Stimulated activated CD8-positive, alpha-beta memory T cell treated with anti-CD3 and anti-CD28 coated beads, Interleukin-2, amount 100 ng/mL, for 1 hour (primary cell): ENCODE measurements at places on chromosomes 7 and 10.

- no peak for DNase-seq
Measured at GRCh38 chr10:51667678-51668335, 31.6 kb downstream of the CSTF2T start.

- no peak for DNase-seq
Measured at GRCh38 chr10:111275091-111275490, 198.3 kb downstream of the ADRA2A start.

DNA sequence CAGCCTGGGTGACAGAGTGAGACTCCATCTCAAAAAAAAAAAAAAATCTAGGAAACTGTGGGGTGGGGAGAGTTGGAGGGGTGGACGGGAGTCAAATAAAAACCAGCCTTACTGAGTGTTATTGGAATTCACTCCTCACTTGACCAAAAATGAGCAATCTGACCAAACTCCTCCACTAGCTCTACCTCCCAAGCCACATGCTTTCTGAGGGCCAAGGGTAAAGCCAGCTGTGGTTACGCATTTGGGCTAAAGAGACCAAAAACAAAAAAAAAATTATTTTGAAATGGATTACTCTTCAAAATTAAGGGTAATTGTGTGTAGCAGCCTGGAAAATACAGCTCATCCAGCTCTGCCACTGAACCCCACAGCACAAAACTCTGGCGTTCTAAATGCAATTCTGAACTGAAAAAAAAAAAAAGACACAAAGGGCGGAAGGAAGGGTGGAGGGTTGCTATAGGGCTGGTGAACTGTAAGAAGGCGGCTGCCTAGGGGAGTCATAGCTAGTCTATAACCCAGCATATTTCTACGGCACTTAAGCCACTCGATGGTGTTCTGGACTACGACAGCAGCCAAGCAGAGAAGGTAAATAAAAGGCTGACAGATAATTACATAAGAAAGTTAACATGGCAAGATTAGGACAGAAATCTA lies 7.8 kb downstream of the ELMO1 start:
- DNase-seq, result no peak

GRCh38 chr7:52107355-52107754 lies 790.7 kb upstream of the COBL start:
- no peak for DNase-seq

DNA sequence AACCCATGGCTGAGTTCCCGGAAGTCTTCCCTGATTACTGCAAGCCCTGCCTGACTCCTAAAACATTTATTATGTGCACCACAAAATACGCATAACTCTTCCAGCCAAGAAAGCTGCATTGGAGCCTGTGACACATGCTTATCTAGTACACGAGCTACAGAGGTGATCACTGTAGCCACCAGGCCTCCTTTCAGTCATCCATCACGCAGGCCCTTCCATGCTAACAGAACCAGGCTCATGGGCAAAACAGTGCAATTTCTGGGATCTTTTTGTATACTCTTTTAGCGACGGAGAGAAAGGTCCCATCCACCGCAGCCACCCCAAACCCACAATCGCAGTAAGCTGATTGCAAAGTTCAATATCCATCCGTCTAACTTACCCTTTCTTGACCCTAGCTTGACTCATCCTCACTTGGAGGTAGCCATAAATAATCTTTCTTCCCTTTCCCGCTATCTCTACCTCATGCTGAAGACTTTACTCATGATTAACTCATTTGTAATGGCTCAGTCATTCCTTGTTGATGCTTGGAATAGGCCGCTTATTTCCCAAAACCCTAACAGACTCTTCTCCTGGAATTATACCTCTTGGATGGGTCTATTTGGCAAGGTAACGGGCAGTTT lies 1203.5 kb downstream of the TYW1 start:
- DNase-seq, result no peak

DNA sequence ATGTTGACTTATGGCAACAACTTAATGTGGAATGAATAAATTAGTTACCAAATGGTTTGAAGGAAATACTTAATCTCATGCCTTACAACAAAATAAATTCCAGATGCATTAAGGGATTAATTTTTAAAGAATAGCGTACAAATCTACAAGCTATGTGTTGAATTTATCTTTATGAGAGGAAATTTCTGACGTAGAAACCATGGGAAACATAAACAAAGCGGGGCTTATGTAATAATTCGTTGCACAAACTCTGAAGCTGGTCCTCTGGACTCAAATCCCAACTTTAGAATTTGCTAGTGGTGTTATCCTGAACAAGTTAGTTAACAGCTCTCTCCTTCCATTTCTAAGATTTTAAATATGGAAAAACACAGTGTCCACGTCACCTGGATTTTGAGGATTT lies 137.4 kb upstream of the CALCR start:
- no peak for DNase-seq

- DNase-seq, result no peak
Measured at GRCh38 chr10:70432561-70433263, 8.8 kb downstream of the NODAL start.

DNA sequence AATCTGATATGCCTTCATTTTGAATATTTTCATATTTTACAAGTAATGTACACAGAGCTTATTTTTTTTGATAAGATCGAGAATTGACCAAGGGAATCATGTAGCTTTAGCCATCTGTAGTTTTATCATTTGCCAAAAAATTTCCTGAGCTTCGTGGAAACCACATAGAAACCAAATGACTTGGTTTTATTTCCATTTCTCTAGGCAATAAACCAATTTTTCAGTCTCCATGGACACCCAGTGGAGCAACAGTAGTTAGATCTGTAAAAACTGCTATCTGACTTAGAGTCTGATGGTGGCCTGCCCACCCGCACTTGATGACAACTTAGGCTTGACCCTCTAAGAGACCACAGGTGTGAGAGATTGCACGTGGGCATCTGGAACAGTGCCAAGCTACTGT lies 127.8 kb upstream of the CDK6 start:
- DNase-seq, result no peak

DNA sequence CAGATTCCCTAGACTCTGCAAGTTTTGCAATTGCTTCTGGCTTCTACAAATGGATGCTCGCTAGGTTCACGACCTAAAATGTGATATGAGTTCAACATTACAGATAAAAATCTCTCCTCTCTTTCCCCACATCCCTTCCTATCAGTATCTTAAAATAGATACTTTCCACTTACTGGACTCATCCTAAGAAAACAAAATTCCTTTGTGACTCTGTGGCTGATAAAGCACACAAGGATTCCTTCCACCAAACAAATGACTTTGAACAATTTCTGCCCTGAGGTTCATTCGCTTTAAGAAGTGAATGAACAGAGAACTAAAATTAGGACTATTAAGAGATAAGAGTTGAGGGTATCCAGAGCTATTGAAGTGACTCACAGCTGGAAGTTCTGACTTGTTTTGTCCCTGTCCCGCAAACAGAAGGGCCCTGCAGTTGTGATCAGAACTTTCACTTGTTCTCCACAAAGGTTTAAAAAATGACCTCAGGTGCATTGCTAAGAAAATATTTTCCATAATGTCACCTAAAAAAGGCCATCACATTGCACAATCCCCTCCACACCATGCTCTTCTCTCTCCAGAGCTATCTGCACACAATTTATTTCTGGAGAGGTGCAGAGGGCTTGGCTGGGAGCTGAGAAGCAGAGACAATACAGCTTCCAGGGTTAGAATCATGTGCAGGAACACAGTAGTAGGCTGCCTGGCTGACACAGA lies 96.1 kb downstream of the PIP4K2A start:
- DNase-seq, result no peak

- no peak for DNase-seq
Measured at GRCh38 chr7:84469034-84469433, 274.4 kb upstream of the SEMA3A start.

DNA sequence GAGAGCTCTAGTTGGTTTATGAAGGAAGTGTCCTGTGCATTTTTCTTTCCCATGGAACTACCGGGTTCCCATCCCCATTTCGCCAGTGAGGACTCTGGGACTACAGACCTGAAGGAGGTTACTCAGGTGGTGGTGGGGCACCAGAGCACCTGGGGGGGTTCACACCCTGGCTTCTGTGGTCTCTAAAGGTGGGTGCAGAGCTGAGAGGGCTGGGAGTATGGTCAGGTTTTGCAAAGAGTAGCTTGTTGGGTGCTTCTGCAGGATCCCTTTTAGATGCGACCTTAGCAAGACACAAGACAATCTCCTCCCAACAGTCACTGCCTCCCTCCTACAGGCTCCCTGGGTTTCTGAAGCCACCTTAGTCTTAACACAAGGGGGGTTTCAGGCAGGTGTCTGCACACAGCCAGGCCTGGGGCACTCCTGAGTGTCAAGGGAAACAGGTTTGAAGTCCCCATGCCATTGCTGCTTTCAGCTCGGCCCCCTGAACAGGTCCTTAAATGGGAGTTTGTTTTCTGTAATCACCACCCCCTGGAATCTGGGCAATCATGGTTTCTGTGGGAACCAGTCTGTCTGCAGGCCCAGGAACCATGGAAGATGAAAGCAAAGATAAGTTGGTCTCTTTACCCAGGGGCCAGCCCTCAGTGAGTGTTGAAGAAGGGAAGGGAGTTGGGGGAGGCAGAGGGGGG lies 9.9 kb upstream of the CXCL12 start:
- no peak for DNase-seq

- DNase-seq, result no peak
Measured at GRCh38 chr10:59339351-59339750, 23.0 kb downstream of the FAM13C start.

DNA sequence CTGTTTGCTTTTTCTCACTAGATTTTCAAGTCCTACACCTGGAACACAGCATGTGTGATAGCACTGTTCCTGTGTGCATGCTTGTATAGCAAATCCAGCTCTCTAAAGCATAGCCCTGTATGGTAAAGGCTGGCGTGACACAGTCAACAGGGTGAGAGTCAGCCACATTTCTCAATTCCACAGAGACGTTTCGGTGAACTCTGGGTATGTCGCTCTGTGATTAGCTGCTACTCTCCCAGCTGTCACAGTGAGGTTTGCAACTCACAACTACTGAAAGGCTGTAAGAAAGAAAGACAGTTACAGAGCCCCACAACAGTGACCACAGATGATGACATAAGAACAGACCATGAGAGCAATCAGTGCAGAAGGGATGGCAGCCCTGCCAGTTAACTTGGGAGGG lies 170.6 kb upstream of the IMMP2L start:
- no peak for DNase-seq

DNA sequence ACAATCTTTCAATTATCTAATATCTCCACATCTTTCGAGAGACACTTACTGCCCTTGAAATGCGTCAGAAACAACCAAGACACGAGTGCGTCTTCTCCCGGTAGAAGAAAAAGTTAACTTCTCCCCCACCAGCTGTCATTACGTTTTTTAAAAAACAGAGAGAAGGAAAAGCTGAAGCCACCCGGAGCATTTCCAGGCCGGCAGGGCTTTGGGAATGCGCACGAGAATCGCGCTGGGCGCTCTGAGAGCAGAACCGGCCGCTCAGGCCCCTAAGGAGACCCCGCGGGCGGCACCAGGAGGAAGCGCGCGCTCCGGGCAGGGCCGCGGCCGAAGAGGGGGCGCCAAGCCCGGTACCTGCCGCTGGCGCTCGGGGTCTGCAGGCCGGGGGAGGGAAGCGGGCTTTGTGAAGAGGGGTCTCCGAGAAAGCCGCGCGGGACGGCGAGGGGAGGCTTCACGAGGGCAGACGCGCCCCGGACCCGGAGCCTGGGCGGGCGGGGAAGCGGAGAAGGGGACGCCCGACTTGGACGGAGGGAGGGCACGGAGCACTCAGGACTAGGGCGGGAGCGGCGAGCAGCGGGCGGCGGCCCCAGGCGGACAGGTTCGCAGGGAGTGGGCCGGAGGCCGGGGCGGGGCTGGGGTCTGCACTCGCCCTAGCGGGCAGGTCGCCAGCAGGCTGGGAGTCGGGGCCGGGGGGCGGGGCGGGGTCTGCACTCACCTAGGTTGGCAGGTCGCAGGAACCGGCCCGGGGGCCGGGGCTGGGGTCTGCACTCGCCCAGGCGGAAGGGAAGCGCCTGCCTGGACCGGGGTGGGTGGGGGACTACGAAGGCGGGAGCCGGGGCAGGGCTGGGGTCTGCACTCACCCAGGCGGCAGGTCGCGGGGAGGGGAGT lies 932 bp downstream of the ESYT2 start:
- no peak for DNase-seq

DNA sequence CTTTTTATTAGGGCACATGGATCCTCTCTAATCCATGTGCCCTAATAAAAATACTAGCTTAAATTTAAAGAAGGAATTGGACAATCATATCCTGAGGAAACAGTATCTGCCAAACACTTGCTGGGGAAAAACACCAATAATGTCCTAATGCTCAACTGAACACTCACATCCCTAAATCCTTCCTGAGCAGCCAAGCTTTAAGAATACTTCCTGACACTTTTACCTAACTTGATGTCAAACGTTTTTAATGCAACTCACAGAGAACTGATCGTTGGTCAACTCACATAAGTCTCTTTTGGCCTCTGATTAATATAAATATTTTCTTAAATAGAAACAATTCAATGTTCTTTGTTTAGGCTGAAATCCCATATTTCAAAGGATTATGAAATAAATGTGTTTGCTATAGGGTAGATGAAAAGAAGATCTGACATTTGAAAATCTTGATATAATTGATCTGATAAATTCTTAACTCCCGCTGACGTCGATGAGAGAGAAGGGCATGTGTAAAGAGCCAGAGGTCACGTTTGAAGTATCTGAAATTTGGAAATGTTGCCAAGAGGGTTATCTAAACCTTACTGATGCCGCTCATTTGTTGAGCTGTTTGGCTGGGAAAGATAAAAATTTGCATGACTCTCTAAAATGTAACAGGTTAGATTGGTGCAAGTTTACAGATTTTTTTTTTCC lies 122.8 kb upstream of the RHOBTB1 start:
- DNase-seq, result no peak

GRCh38 chr7:121714559-121715303 lies 158.2 kb upstream of the PTPRZ1 start:
- DNase-seq, result no peak

DNA sequence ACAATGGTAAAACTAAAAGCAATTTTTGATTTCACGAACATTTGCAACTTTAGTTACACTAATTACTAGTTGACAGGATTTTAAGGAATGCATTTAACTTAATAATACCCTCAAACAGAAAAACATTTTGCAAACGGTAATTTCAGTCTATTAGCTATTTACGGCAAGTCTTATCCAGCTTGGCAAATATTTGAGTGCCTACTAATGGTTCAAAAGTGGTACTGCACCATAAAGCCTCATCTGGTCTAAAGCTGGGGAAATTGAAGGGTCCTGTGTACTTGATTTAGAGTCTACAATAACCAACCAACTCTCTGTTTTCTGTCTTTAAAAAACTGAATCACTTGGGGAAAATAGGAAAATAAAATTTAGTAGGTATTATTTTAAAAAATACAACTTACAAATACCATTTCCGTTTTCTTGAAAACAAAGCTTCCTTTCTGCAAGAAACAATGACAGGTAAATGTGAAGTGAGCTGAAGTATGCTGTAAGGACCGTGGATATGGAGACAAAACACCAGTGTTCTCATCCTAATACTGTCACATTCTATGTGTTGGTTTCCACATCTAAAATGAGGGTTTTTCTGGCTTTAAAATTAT lies 142.3 kb downstream of the VPS50 start:
- no peak for DNase-seq

DNA sequence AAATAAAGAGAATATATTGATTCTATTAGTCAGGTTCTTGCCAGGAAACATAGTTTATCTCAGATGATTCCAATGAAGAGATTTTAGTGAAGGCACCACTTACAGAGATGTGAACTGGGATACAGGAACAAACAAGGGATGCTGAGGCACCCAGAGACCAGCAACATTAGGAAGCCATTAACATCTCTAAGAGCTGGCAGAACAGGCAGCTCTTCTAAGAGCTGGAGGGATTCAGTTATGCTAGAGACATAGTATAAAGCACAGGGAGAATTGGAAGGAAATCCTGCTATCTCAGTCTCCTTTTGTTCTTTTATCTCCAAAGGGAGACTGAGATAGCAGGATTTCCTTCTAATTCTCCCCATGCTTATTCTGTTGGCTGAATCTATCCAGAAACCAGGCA lies 22.0 kb downstream of the OR6B1 start:
- no peak for DNase-seq
